ENCODE measurements at places on chromosomes 3 and 15.

DNA sequence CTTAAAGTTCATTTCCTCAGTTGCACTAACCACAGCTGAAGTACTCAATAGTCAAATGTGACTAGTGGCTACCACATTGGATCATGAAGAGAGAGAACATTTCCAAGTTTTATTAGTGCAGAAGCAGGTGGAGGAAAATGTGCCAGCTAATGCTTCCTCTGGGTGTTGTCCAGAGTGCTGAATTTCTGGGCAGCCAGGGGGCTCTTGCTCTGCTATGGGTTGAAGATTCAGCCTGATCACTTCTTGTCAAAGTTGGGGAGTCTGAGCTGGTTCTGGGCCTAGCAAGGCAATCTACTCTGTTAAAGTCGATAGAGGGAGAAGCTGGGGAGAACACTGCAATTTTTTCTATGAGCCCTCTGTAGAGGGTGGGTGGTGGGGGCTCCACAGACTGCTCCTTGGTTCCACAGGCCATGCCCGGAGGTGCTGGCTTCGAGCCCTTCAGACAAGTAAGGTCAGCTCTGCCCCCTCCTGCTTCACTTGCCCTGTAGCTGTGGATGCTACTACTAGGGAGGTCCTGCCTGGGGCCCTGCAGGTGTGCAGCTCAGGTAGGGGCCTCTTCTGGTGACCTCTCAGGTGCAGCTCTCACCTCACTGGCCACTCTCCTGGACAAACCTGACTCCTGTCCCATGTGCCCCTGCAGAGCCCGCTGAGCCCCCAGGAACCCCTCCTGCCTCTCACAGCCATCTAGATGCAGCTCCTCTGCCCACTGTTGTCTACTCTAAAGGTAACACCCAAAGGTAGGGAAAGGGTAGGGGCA, 8.2 kb downstream of the ALG3 start:
- no peak for DNase-seq

GRCh38 chr3:52939600-52939999, 42.3 kb upstream of the STIMATE start:
- DNase-seq: no peak

DNA sequence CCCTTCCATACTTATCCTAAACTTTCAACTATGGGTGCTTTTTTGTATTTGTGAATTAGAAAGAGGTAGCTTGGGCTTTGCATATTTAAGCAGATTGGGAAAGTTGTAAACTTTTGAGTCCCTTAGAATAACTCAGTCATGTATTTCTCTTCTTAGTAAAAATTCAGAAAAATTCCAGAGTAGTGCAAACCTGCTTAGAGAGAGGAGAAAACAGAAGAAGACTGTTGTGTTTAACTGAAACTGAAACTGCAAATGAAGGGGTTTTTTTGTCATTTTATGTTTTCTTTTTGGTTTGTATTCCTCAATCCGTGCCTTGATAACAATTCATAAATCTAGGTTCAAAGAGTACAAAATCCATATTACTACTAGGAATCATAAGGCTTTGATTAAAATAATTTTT, 31.3 kb downstream of the CD200 start:
- DNase-seq: no peak

GRCh38 chr15:81379269-81379668, 5.3 kb upstream of the TMC3 start:
- no peak for DNase-seq

DNA sequence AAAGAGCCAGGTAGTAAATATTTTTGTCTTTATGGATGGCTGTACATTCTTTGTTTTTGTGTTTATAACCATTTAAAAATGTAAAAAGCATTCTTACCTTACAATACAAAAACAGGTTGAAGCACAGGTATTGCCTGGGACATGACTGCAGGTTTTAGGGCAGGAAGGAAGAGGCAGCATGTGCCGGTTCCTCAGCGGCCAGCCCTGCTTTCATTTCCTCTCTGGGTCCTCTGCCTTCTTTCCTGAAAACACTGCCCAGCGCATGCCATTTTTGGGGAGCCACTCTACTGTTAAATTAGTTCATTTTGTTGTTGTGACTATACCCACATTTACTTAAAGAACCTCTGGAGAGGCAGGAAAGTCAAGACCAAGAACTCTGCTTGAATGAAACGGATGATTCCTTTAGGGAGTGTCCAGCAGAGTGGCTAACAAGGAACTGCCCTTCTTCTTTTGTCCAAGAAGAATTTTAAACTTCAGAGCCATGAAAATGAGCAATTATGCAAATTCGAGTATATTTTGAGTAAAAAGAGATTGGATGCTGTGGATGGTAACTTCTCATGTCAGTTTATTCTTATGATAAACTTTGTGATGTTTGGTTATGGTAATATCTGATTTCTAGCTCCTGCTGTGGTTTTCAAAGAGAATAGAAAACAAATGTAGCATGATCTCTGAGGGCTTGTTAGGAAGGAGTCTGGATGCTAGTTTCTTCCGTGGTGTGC, 52.7 kb downstream of the SACM1L start:
- DNase-seq: no peak

DNA sequence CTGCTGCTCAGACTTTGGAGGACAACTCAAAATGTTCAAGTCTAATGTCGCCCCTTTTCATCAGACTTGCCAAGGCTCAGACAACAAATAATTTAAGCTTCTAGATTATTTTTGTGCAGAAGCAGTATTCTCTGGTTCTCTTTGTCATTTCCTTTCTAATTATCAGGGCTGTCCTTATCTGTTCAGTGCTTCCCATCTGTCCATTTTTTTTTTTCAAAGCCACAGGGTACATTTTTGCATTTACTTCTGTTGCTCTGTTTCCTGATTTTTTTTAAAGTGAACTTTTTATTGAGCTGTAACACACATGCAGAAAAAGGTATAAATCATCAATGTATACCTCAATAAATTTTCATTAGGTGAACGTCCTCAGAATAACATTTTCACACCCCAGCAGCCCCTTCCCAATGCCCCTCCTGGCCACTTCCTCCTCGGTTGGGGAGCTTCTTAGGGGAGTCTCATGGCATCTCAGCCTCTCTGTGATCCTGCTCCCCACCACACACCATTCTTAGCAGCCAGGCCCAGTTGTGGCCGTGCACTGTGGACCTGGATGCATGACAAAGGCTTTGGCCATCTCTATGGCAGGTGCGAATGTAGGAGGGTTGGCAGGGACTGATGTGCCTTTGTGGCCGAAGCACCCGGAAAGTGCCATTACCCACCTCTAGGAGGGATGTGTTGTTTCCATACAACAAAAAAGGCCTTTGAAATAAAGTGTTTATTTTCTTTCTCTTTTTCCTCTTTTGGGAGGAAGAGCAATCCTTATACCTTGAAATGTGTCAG, 303.5 kb upstream of the LRRFIP2 start:
- DNase-seq: no peak

- no peak for DNase-seq
Observed at GRCh38 chr3:44033123-44033522, 208.6 kb upstream of the TOPAZ1 start.

GRCh38 chr15:85564686-85565085, 184.3 kb downstream of the AKAP13 start:
- DNase-seq: no peak

GRCh38 chr3:194999491-194999890, 271.5 kb downstream of the XXYLT1 start:
- DNase-seq: no peak

GRCh38 chr15:63938486-63939061, 104.8 kb upstream of the HERC1 start:
- no peak for DNase-seq

GRCh38 chr15:34039790-34040113, 748 bp upstream of the AVEN start:
- no peak for DNase-seq

DNA sequence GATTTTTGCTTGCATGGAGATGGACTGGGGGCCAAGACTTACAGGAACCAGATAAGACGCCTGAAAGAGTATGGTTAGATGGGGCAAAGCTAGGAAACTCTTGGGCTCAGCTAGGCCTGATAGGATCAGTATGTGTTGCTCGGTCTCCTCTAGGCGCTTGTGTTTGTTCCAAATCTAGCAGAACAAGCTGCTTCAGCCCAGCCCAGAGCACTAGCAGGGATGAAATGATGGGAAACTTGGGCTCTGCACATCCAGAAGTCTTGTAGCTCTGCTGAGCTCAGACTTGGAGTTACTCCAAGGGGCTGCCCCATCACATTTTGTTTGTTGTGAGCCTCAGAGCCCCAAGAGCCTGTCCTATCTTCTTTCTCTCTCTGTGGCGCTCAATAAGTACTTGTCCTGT, 34.7 kb downstream of the FOXL2 start:
- DNase-seq: no peak

DNA sequence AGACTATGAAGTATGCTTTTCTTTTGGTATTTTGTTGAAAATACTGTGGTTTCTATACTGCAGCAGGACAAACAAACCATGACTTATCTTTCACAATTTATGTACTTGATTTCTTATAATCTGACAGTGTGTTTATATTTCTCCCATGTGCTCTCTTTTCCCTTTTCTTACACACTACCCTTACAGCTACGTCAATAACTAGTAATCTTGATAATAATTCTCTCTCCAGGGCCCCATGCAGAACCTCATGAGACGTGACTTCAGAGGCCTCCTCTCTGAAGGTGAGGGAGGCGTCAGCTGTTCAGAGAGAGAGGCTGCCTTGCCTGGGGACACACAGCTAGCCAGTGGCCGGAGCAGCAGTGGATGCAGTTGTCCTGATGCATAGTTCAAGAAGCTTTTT, 35.9 kb downstream of the KY start:
- no peak for DNase-seq

GRCh38 chr3:26623419-26624208, 1.0 kb downstream of the LRRC3B start:
- DNase-seq: no peak

DNA sequence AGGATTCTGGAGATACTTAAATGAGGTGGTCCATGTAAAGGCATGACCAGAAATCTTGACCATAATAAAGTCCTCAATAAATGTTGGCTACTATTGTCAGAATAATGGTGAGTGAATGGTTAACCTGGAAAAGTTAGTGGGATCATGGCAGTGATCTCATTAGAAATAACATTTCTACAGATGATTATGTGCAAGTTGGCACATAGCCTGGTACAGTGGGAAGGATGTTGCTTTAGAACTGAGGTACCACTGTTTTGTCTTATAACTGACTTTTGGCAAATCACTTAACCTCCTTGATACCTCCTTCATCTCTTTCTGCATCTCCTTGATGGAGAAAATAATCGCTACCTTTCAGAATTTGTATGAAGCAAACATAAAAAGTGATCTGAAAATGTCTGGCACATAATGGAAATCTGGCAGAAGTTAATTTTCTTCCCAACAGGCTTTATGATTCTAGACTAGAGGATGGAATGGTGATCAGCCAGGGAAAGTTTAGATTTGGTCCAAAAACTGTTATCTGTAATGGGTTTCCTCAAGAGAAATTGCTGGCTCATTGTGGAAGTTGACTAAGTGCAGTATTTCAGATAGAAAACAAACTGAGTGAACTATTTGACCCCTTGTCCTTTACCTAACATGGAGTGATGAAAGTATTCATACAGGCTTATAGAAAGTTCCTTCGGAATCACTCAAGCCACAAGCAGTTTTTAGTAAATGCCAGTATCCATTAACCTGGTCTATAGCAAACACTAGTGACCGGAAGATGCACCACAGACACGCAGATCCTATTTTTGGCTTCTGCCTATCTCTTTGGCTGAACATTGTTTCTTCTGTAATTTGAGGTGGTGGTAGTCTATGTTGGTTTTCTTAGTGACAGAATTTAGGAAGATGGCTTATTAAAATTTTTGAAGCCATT, 449.6 kb upstream of the TGFBR2 start:
- DNase-seq: no peak

- DNase-seq: no peak
Observed at GRCh38 chr3:185825639-185826481, 1.0 kb upstream of the IGF2BP2 start.

- no peak for DNase-seq
Observed at GRCh38 chr3:124772081-124772831, 42.0 kb downstream of the UMPS start.

DNA sequence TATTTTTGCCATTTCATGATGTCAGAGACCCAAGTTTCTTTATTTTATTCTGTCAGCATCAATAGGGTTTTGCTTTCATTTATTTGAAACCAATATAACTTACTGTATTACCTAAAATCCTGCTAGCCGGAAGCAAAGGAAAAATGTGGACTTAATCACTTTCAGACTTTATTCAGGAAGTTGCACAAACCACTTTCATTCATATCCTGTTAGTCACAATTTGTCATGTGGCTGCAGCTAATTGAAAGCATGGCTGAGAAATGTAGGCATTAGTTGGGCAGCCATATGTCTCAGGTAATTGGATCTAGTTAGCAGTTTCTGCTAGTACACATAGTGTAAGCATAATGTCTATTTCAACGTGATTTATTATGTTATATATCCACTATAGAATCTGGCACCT, 462.3 kb upstream of the SGO1 start:
- no peak for DNase-seq

DNA sequence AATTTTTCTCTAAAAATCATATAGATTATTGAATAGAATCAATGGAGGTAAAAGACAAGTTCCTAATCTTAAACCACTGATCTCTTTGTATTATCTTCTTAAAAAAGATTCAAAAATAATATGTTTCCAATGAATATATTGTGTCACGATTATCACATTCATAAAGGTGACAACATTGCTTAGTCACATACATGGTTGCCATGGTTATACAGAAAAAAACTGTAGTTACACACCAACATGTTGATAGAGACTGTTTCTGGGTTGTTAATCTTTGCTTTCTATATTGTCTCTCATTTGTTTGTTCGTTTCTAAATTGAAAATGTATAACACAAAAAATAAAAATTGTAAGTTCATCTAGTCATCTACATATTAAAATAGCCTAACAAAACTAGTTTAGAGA, 376.0 kb upstream of the ALCAM start:
- no peak for DNase-seq

- DNase-seq: no peak
Observed at GRCh38 chr15:74314795-74315438, 52.5 kb downstream of the CYP11A1 start.

GRCh38 chr3:32685543-32686185, 676 bp downstream of the CNOT10 start:
- DNase-seq: no peak

DNA sequence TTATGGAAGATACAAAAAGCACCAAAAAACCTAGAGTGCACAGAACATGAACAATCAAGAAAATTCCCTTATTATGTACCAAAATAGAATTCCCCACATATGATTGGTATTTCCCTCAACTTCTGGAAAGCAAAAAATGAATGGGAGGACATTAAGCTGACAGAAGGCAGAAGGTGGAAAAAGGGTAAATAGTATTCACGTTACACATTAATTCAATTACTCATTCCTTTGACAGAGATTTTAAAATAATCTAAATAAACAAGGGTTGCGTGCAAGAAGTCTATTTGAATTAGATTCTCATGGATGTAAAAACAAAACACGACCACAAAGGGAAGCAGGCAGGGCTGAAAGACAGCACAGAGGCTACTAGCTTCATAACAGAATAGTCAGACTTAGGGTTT, 260.5 kb upstream of the ZPLD1 start:
- DNase-seq: no peak

- no peak for DNase-seq
Observed at GRCh38 chr3:12229896-12230295, 59.0 kb upstream of the PPARG start.

DNA sequence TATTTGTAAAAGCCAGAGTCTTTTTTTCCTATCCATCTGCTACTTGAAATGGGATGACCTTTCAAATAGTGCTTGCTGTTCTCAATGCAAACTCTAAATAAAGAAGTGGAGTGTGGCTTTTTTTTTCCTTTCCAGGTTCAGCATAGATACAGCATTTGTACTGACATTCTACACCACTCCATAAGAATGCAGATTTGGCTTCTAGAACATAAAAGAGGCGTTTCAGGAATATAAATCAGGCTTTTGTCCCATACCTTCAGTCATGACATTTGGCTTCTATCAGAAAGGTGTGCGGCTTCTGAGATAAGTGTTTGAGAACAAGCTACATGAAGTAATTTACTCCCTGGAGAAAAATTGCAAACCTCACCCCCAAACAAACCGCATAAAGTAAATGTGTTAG, 553.1 kb downstream of the FHIT start:
- DNase-seq: no peak
